ENCODE measurements at places on chromosomes 16 and 17.

GRCh38 chr17:39069114-39069756, 82.2 kb downstream of the PLXDC1 start:
- DNase-seq: peak; percentile 63

GRCh38 chr16:88616320-88616719, 22.1 kb upstream of the IL17C start:
- no peak for DNase-seq

DNA sequence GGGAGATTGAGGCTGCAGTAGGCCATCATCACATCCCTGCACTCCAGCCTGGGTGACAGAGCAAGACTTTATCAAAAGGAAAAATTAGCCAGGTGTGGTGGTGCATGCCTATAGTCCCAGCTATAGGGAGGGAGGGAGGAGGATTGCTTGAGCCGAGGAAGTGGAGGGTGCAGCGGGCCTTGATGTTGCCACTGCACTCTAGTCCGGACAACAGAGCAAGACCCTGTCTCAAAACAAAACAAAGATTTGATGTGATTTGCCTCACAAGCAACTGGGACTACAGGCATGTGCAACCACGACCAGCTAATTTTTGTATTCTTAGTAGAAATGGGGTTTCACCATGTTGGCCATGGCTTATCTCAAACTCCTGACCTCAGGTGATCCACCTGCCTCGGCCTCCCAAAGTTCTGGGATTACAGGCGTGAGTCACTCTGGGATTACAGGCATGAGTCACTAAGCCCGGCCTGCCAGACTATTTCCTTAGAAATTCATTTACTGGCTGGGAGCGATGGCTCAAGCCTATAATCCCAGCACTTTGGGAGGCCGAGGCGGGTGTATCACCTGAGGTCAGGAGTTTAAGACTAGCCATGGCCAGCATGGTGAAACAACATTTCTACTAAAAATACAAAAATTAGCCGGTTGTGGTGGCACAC, 11.5 kb downstream of the UBE2G1 start:
- peak; percentile 66 for DNase-seq

DNA sequence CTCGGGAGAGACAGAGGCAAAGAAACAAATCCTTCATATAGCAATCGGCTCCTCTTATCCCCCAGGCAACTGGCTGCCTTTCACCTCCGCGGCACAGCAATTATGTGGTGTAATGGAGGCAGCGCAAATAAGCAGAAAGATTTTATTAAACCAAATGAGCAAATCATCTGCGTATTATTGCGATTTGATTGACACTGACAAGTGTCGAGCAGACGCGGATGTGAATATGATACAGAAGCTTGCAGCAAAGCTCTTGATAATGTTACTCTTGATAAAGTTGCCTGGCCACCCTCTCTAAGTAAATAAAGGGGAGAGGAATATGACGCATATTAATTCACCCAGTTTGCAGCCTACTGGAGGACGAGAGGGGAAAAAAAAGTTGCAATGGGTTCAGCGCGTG, 26.5 kb upstream of the AKTIP start:
- no peak for DNase-seq
